ENCODE measurements at places on chromosomes 12 and 14.

DNA sequence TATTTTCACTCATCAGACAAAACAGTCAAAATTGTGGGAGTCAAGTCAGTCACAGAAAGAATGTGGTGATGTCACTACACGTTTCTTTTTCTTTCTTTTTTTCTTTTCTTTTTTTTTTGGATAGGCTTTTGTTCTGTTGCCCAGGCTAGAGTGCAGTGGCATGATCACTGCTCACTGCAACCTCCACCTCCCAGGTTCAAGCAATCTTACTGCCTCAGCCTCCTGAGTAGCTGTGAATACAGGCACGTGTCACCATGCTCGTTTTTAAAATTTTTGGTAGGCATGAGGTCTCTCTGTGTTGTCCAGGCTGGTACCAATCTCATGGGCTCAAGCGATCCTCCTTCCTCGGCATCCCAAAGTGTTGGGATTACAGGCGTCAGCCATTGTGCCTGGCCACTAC lies 2.3 kb downstream of the CLECL1 start:
- no peak for DNase-seq

GRCh38 chr14:98226411-98226810 lies 1045.6 kb downstream of the BCL11B start:
- no peak for DNase-seq

DNA sequence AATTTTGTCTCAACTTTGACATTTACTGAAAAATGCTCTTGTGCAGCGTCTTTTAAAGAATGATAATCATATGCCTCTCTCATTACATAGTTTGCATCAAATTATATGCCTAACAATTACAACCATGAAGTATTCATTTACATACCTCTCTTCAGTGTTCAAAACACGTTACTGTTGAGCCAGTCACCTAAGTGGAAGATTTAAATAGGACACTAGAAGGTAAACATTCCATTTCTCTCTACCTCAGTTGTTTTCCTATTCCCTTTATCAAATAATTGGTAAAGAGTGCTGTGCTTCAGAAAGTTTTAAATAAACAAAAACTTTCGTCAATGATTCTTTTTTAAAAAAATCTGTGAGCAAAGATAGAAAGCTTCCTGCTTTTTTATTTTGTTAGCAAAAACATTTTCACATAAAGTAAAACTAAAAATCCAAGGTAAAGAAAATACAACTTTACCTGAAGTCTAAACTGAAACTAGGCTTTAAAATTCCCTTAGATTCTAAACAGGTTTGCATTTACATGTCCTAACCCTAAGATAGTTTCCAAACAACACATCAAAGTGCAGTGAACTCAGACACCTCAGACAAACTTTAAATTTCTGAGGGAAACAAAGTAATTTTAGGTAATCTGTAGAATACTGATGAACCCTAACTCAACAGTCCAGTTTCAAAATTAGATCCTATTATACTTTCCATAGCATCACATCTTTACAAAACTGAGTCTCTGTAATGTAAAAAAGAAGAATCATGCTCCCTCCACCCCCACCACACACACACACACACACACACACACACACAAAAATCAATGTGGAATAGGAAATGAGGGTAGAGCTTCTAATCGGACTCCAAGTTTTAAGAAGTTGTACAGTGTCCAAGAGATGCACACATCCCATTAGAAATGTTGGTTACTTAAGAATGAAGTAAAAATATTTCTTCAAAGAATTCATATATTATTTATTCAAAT lies 46.2 kb downstream of the PAWR start:
- DNase-seq, result no peak

DNA sequence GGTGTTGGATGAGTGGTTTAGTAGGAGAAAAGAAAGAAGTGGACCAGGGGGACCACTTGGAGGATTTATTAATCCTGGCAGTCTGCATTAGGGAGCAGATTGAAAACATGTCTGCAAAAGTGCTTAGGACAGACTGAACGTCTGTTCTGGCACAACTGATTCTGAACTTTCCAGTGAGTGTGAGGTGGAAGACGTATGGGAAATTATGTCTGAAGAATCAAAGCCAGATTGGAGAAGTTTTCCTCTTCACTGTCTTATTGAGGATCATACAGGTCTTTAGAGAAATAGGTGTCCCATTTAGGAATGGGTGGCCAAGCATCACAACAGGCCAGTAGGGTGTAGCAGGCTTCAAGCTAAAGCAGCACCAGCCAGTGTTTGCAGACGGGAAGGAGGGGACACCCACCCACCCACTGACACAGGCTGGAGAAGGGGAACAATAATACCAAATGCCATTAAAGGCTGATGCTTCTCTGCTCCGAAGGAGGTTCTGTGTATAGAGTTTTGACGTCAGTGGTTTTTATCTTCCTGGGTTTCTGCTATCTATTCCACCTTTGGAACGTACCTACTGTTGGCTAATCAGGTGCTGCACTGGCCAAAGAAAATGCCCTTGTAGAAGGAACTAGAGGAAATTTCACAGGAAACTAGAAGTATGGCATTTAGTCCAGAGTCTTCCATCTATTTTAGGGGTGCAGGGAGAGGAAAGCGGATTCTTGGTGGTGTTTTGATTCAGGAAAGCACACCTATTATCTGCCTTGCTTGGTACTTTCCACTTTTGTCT lies 1.8 kb downstream of the SRRM4 start:
- DNase-seq, result no peak

DNA sequence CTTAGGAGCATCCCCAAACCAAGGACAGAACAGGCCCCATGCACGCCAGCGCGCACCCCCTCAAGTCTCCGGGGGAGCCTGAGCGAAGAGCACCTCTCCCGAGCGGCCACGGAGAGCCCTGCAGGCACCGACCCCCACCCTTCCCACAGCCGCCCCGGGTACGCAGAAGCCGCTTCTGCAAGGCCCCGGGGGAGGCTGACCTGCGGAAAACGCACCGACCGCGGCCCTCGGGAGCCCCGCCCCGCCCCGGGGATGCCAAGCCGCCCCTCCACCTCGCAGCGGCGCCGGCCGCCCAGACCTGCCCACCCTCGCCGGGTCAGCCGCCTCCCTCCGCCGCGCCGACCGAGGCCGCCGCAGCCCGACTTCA lies 385 bp downstream of the CAPRIN2 start:
- DNase-seq, result no peak
